ENCODE measurements at places on chromosomes 1 and 21. TPM values are rescaled to one million over a fixed set of nuclear protein-coding genes. Genes with fewer than 3 reads are reported as not detected.

Gene OR2L2
- 0.19 TPM for total RNA-seq

DNA sequence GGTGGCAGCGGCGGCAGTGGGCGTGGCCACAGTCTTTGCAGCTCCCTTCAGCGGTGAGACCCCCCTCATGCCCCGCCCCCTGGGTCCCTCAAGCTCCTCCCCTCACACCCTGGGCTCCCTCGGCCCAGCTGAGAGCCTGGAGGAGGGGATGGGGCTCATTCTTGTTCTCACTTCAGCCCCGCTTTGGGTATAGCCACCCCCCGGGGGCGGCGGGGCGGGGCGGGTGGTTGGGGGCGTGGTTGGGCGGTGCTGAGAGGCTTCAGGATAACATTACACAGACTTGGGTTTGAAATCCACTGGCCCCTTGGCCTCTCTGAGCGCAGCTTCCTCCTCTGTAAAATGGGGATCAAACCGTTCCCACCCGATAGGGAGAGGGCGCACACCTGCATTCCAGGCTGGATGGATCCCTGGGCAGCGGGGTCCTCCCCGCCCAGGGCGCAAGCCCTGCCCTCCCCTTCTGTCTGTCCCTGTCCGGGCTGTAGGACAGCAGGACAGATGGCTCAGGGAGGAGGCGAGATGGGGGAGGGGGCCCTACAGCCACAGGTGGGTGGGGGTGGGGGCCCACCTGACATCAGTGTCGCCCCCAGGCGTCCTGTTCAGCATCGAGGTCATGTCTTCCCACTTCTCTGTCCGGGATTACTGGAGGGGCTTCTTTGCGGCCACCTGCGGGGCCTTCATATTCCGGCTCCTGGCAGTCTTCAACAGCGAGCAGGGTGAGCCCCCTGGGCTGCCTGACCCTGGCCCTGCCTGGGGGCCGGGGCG, 5.1 kb downstream of the CLCNKA start:
- DNase-seq = no peak

DNA sequence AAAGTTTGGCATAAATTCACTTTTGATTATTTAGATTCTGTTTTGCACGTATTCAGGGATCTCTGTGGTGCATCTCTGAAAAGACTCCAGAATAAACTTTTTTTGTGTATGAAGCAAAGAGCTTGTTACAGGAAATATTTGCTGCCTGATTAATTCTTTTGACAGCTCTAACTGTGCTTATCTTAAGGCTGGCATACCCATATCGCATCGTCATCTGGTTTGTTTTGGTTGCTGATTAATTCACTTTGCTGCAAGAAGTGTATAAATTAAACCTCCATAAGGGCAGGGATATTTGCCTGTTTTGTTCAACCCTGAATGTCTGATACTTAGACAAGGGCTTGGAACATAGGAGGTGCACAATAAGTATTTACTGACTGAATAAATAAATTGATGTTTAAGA, 17.5 kb upstream of the DUSP10 start:
- no peak for DNase-seq

Gene C1QB
- not detected for total RNA-seq

DNA sequence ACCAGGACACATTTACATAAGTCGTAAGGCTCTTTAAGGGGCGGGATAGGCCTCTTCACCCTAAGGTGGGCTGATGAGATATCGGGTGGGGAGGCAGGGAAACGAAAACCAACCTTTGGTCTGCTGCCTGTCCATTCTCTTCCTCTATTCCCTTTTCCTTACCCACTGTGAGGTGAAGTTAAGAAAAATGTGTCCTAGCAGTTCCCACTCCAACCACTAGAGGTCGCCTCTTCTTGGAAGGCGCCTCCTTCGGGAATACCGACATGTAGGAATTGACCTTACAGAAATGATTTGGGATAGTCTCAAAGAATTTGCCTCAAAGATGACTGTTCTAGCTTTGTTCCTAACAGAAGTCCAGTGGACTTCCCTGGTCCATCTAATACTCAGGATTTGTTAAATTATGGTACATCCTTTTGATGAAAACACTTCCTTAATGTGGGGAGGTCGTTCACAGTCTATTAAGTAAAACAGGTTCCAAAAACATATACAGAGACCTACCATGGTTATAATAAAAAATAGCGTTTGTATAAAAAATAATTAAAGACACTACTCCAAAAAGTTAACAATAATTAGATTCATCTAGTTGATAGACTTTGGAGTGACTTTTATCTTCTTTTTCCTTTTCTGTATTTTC, 14.1 kb downstream of the AZIN2 start:
- DNase-seq = peak; percentile 70

DNA sequence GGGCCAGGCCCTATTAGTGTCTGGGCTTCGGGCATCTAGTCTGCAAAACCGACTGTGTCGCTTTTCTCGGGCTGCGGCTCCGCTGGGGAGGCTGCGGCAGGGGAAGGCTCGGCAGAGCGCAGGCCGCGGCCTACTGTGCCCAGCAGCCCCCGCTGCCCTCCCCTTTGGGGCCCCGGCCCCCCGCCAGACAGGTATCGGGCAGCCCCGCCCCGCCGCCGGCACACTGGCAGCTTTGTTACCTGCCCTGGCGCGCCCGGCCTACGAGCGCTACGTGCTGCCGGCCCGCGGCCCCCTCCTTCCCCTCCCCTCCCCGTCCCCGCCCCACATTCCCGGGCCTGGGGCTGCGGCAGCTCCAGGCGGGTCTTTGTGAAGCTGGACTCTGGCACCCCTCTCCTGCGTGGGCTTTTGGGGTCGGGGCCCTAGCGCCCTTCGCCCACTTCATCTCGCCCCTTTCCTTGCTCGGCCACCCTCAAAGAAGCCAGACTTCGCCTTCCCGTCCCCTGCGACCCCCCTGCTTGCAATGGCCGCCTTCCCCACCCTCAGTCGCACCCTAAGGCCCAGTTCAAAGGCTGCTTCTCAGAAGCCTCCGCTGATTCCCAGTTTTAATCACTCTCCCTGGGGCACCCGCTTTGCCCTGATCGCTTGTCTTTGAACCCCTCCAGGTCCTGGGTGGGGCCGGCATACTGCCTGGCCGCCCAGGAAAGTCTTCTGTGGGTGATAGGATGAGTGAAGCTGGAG, 48.9 kb upstream of the SLC2A1 start:
- no peak for DNase-seq

Gene SPRR2G
- total RNA-seq = not detected

DNA sequence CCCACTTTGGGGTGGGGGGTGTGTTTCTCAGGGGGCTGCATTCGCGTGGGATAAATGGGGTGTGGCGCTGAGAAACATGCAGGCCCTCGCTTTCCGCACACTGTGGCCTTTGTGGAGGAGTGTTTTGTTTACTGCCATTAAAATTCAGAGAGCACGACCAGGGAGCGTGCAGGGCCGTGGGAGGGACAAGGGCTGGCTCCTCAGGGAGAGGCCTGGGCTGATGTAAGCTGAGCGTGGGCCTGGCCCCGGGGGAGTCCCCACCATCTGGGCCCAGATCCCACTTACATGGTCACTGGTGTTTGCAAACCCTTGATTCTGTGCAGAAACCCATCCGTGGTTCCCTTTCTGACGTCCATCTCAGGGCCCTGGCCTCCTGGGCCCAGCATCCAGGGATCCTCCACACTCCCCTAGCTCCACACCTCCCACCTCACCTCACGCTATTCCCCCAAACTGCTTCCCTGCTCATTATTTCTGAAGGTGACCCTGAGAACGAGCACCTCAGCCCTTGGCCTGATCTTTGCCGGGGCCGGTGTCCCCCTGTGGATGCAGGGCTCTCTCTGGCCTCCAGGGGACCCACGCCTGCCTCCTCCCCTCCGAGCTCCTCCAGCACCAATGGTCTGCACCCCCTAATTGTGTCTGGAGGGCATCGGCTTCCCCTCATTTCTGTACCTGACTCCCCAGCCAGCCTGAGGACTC, 92.5 kb upstream of the SIM2 start:
- DNase-seq = no peak

Gene CLCN6
- 24.7 TPM for total RNA-seq

DNA sequence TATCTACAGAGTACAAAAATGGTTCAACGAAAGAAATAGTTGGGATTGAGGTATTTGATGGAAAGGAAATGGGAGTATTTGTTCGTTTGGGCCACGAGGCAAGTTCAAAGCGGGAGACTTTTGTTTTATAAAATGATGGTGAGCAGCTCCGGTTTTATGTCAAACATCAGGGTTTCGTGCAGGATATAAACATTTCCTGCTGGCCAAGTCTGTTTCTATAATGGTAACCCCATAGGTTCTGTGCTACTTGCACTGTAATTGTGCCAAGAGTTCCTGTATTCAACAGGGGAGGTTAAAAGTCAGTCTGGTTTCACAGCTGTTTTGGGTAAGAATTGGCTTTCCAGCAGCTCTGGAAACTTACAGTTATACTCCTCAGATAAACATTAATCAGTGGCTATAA, 290.3 kb upstream of the NRIP1 start:
- DNase-seq = no peak

GRCh38 chr1:50979937-50980336, 9.9 kb downstream of the CDKN2C start:
- DNase-seq = no peak

Gene PATJ
- total RNA-seq = 30.6 TPM

DNA sequence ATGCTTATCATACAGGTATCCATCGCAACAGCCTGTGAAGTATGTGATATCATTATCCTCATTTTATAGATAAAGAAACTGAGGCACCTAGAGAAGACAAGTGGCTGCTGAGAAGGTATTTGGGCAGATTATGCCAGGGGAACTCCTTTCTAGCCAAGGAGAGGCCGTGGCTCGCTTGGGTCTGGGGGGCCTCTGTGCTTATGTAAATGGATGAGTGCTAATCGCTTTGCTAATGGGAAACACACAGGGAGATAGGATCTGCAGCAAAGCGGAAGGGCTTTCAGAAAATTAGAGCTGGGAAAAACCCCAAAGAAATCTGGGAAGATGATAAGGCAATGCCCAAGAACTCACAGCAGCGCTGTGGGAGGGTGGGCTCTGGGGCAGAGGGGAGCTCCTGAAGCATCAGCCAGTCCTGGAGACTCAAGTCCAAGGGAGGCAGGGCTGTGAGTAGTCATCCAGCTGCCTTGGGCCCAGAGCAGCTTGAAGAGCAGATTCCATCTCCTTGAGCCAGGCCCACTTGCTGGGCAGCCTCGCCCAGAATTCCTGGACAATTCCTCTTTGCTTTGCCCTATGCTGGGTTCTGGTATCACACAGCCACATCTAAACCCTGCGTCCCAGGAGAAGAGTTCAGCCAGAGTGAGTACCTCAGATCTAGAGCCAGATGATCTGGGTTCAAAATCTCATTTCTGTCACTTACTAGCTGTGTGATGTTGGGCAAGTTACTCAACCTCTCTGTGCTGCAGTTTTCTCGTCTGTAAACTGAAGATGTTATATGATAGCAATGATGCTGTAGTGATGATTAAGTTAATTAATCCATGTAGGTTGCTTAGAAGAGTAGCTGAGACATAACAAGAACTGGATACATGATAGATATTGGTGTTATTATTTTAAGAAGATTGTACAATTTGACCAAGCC, 36.7 kb downstream of the FOXD2 start:
- DNase-seq = no peak

Gene AIM2
- total RNA-seq = not detected

Gene LENEP
- not detected for total RNA-seq

DNA sequence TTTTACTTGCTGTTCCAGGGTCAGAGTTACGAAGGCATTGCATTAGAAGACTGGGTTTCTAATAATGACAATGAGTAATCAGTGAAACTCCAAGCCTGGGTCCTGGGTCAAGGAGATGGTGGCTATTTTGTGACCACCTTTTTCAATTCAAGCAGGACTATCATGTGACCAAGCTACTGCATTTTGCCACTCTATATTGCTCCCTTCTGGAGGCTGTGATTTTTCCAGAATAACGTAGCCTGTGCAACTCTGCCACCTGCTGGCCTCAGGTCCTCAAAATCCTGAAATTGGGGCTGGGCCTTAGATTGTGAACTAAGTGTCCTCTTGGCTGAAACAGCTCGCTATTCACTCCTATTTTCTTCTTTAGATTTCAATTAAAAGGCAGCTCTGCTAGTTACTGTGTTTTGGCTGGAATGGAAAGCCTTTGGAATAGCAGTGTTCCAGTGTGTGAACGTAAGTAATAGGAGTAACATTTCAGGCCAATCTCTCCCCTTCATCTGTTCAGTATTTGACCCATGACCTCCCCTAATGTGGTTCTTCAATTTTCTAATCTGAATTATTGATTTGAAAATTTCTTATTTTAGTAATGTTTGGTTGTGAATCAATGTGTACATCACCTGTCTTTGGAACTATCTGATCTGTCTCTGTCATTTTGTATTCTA, 52.9 kb upstream of the CD46 start:
- peak; percentile 86 for DNase-seq

- peak; percentile 86 for DNase-seq
Measured at GRCh38 chr1:43879414-43879813, 54.2 kb upstream of the ARTN start.

- no peak for DNase-seq
Measured at GRCh38 chr21:45613396-45613795, 30.1 kb upstream of the PCBP3 start.

GRCh38 chr1:228064296-228064695, 18.2 kb upstream of the ARF1 start:
- DNase-seq = no peak

Gene PPIAL4G
- not detected for total RNA-seq

DNA sequence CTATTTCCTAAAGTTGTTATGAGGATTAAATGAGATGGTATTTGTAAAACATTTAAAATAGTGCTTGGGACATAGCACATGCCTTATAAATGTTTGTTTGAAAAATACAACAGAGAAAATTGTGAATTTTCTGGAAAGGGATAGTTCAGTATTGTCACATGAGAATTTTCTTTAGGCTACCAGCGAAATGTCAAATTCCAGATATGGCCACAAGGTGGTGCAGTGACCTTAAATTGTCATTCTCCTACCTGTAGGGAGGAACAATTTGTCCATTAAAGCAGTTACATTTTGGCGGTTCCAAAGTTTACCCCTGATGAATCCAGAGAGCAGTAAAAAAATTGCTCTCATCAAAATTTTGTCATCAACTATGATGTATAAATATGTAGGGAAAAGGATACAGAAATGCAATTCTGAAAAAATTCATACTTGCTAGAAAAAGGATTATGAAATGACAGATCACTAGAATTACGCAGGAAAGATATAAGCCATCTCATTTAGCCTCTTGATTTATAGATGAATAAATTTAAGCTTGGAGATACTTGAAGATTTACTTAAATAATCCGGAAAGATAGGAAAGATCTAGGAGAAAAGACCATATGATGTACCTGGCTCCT, 50.2 kb upstream of the TSHB start:
- DNase-seq = peak; percentile 71

All from MCF 10A (cell line).